ENCODE measurements at places on chromosomes 6 and 20.

DNA sequence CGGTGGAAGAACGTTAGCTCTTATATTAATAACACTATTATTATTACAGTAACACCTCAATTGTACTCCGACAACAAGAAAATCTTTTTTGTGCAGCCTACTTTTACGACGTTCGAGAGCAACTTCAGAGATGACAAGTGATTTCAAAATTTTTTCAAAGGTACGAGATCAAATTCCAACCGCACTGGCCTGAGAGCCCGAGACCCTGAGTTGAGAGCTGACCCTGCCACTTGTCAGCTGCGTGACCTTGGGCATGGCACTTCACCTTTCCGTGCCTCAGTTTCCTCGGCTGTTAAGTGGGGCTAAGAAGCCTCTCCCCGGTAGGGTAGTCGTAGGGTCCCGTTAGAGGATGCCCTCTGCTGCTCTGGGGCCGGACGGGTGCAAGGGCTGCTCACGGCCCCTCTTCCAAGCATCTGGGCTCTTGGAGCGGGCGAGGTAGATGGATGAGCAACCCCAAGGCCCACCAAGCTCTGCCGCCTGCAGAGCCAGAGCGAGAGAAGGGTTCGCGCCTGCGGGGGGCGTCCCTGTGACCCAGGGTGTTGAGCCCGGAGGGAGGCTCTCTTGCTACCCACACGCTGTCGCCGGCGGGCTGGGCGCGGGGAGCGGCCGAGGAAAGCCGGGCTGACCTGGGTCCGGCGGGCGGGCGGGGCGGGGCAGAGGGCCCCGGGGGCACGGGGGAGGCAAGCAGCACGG is 510 bp downstream of the NDRG3 start:
- no peak for DNase-seq

- DNase-seq, result no peak
Observed at GRCh38 chr6:51282026-51282425, 463.4 kb downstream of the TFAP2B start.

GRCh38 chr6:125534430-125535263 is 214.8 kb upstream of the HEY2 start:
- no peak for DNase-seq

DNA sequence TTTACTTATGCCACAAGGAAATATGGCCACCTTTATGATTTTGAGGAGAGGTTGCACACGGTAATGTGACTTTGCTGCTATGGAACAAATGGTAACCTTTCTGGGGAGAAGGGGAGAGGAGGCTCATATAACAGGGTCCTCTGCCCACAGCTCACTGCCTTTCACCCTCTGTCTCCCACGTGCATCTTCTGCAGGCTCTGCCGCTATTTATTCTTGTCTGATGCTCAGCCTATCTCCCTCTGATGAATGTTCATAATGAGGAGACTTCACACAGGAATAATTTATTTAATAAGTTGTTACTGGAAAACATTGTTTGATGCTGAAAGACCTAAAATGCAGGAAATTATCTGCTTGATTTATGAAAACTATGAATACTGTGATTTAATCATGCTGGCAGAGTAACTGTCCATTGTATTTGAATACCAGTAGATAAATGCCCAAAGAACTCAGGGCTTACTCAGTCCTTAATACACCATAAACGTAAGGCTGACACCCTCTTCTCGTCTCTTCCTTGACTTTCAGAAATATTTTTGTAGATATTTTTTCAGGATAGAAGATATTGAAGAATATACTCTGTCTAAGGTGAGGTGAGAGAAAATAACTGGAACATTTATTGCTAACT is 721.1 kb downstream of the QKI start:
- no peak for DNase-seq

DNA sequence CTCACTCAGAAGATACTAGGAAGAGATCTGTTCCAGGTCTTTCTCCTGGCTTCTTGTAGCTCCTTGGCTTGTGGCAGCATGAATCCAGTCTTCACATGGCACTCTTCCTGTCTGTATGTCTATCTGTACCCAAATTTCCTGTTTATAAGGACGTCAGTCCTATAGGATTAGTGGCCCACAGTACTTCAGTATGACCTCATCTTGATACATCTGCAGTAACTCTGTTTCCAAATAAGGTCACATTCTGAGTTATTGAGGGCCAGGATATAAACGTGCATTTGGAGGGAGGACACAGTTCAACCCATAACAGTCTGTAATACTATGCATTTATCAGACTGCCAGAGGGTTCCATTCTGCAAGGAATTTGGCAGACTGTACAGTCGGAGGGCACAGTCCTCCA is 57.6 kb upstream of the DYNLRB1 start:
- no peak for DNase-seq

- DNase-seq, result no peak
Observed at GRCh38 chr6:31401403-31401802, 2.0 kb upstream of the MICA start.

DNA sequence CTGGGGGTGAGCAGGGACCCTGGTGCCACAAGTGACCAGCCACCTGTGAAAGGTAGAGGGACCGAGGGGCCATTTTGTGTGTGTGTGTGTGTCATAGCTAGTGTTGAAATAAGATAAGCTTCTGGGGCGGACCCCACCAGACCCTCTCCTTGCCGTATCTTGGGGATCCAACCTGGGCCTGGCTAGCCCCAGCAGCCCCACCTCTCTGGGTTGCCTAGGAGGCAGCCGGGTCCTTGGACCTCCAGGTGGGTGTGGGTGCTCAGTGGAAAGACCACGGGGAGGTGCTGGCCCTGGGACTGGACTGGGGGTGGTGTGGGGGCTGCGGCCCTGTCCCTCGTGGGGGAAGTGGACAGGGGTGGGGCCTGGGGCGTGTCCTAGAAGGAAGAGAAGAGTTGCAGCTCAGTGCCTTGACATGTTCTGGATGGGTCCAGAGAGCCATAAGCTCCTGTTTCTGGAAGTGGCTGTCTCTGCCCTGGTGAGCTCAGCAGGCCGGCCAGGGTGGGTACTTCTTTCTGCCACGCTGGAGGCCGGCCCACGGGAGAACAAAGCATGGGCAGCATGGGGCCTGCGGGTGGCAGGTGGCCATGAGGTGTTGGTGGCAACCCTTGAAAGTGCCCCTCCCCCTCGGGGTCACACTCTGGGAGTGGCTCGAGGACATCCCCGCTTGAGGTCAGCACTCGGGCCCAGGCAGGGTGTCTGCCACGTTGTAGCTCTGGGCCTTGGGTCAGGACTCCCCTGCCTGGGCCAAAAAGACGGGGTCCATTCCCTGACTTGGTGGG is 8.4 kb downstream of the RBBP8NL start:
- no peak for DNase-seq

GRCh38 chr20:62773845-62774714 is 22.2 kb upstream of the MRGBP start:
- no peak for DNase-seq

DNA sequence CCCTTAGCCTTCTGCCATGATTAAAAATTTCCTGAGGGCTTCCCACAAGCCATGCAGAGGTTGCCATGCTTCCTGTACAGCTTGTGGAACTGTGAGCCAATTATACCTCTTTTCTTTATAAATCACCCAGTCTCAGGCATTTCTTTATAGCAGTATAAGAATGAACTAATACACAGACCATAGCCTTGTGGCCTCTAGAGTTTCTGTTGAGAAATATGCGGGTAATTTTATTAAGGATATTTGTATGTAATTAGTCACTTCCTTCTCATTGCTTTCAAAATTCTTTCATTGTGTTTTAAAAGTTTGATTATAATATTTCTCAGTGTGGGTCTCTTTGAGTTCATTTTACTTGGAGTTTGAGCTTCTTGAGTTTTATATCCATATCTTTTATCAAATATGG is 484.9 kb downstream of the COL12A1 start:
- DNase-seq, result no peak

GRCh38 chr20:63957690-63958441 is 1.6 kb upstream of the UCKL1 start:
- DNase-seq, result no peak

DNA sequence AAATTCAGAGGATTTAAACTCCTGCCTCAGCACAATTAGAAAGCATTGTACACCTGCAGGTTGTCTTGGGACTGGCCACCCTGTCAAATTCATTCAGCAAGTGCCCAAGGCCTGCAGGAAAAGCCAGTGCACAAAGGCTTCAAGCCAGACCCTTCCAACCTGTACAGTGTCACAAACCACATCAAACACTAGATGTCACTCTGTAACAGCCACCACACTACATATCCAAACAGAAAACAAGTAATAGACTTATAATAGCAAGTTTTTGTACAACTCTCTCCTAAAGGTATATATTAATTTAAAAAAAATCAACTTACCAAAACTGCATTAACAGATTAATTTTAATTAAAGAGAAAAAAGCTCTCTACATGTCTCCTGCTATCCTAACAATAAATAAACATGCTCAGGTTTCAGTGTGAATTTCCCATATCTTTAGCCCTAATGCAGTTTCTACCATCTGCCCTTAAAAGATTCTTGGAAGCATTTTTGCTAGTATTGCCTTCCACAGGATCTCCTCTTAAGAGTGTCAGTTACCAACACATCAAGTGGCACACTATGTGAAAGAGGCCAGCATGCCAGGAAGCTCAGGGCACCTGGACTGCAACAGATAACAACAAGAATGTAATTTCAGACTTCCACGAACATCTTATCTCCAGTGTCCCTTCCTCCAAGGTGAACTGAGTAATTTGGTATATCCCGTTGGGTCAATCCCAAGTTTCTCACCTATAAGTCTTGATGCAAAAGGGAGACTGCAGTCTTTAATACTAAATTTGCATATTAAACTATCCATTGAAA is 47.5 kb downstream of the RALGAPA2 start:
- no peak for DNase-seq

GRCh38 chr6:86959656-86960055 is 22.3 kb downstream of the HTR1E start:
- no peak for DNase-seq

DNA sequence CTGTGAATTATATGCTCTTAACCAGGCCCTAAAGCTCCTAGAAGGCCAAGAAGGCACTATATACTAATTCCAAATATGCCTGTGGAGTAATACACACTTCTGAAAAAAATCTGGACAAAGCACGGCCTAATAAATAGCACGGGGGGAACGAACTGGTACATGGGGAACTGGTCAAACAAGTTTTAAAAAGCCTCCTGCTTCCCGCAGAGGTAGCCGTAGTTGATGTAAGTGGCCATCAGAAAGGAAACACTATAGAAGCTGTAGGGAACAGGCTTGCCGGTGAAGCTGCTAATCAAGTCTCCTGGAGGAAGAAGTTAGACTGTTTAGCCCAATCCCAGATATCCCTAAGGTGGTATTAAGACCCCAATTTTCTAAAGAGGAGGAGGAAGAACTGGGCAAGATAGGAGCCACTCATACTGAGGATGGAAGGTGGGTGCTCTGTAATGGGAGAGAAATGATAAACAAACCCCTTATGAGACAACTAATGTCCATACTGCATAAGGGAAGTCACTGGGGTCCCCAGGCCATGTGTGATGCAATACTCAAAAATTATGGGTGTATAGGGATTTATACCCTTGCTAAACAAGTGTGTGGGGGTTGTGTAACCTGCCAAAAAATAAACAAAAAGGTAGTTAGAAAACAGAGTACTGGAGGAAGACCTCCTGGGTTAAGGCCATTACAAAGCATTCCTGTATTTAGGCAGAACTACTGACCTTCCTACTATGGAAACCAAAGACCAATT is 27.1 kb upstream of the ZNF318 start:
- no peak for DNase-seq

- DNase-seq, result no peak
Observed at GRCh38 chr20:63208346-63208909, 7.5 kb downstream of the YTHDF1 start.

DNA sequence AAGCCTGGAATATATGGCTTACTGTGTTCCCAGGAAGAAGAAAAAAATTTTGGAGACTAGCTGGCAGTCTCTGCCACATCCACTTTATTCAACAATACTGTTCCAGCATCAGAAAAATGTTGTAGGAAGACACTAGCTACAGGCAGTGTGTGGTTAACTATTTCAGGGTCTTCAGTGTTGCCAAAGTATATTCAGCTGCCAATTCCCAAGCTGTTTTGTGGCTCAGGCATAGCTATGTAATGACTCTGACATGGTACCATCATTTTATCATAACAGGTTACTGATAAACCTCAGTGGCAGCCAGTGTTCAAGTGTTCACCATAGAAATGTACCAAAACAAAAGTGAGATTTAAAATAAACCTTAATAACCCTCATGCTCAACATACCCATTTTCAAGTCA is 503.1 kb downstream of the ADGRB3 start:
- no peak for DNase-seq

DNA sequence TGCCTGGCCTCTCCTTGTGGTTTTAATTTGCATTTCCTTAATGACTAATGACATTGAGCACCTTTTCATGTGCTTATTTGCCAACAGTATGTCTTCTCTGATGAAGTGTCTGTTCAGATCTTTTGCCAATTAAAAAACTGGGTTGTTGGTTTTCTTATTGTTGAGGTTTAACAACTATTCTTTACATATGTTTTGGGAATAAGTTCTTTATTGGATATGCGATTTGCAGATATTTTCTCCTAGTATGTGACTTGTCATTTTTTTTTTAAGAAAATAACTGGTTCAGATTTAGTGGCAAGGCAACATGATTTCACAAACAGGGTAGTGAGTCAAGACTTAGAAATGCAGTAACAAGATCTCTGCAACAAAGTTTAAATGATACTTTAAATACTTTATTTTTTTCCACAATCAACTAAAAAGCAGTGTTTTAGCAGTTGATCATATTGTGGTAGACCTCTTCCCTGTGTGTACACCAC is 67.8 kb downstream of the TIAM2 start:
- no peak for DNase-seq

DNA sequence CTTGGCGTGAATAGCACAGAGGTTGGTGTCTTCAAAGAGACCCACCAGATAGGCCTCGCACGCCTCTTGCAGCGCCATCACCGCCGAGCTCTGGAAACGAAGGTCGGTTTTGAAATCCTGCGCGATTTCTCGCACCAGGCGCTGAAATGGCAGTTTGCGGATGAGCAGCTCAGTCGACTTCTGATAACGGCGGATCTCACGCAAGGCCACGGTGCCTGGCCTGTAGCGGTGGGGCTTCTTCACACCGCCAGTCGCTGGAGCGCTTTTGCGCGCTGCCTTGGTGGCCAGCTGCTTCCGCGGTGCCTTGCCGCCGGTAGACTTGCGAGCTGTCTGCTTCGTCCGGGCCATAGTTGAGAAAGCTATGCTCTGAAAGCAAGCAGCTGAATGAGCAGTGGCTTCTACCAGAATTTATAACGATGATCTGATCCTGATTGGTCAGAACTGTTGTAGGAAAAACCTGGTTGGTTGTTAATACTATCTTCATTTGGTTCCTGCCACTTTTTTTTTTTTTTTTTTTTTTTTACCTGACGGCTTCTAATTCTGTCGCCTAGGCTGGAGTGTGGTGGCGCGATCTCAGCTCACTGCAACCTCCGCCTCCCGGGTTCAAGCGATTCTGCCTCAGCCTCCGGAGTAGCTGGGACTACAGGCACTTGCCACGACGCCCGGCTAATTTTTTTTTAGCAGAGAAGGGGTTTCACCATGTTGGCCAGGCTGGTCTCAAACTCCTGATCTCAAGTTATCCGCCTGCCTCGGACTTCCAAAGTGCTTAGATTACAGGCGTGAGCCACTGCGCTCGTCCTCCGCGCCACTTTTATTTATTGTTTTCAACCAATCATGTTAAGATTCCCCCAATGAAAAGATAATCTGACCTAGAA is 21.5 kb downstream of the OR2B2 start:
- DNase-seq, result peak; percentile 65

GRCh38 chr6:106684011-106684410 is 54.6 kb downstream of the QRSL1 start:
- no peak for DNase-seq

Measured in effector CD4-positive, alpha-beta T cell (primary cell).